ENCODE measurements at places on chromosomes 2 and 18.

GRCh38 chr2:132542953-132543569 is 126.5 kb downstream of the GPR39 start:
- DNase-seq, result no peak

GRCh38 chr2:98715812-98716451 is 15.0 kb downstream of the MGAT4A start:
- DNase-seq, result no peak

GRCh38 chr2:239790721-239791120 is 234.4 kb downstream of the NDUFA10 start:
- no peak for DNase-seq

GRCh38 chr2:168804214-168804613 is 1.8 kb downstream of the NOSTRIN start:
- DNase-seq, result peak; percentile 22

GRCh38 chr18:46113751-46114150 is 9.6 kb downstream of the HAUS1 start:
- DNase-seq, result no peak

DNA sequence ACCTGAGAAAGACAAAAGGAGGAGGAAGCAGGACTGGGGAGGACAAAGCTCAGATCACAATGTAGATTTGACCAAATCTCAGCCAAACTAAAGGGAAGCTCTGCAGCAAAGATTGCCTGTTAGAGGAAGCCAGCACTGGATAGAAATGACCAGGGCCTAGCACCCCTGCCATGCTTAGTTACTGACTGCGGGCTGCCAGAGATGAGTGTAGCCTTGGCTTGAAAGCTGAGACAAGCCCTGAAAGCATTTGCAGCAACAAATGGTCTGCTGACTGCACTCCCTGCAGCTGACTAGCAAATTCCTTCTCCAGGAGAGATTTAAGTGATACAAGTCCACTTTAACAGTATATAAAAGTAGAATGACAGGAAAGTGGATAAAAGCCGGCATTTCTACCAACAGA is 140.9 kb upstream of the CRIM1 start:
- DNase-seq, result no peak

Measured in mucosa of gallbladder (tissue), 1 donor.